ENCODE measurements at places on chromosomes 3 and 15.

GRCh38 chr15:38750786-38751185 is 186.2 kb upstream of the RASGRP1 start:
- no peak overlapping the region for H3K4me3 ChIP-seq
- DNase-seq, result no peak
- H3K36me3 ChIP-seq, result no peaks in the 10 kb centered on the region
- H3K27me3 ChIP-seq, result no peaks in the 10 kb centered on the region
- no peaks in the 10 kb centered on the region for H3K4me1 ChIP-seq
- H3K27ac ChIP-seq, result no peak overlapping the region

GRCh38 chr3:2823031-2823430 is 287.1 kb downstream of the IL5RA start:
- H3K27me3 ChIP-seq, result no peaks in the 10 kb centered on the region
- no peaks in the 10 kb centered on the region for H3K4me1 ChIP-seq
- DNase-seq, result peak; percentile 2
- no peak overlapping the region for H3K4me3 ChIP-seq
- no peaks in the 10 kb centered on the region for H3K36me3 ChIP-seq
- no peak overlapping the region for H3K27ac ChIP-seq

DNA sequence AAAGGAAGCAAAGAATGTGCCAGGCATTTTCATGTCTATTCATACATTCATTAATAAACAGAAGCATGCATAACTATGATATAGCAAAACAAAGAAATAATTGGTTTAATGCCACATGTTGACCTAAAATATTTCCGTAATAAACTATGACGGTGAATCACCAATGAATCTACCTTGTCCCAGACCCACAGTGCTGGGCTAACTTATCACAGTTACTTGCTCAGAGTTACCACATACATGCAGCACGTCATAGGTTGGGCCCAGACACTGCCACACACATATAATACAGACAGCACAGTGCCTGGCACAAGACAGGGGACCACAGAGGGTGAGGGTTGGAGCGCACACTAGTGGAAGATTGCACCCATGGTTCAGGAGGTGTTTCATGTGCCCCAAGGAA is 86.9 kb downstream of the ATP1B3 start:
- H3K27me3 ChIP-seq, result no peaks in the 10 kb centered on the region
- no peak for DNase-seq
- no peak overlapping the region for H3K4me3 ChIP-seq

DNA sequence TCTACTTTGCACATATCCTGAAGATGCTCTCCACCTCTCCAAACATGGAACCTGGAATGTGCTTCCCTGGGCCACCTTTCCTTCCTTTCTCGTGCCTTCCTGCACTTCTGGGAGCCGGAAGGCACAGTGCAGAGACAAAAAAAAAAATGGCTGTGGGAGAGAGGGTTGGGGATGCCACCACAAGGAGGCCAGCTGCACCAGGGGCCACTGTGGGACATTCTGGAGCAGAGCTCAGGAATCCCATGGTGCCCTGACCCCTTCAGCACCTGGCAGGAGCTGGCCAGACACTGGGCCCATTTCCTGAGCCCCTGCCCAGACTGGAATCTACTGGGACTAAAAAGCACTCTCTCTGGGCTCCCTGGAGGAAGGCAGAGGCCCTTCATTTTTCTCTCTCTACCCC is 7.9 kb upstream of the BCL2L10 start:
- H3K4me1 ChIP-seq, result no peaks in the 10 kb centered on the region
- no peaks in the 10 kb centered on the region for H3K27me3 ChIP-seq
- DNase-seq, result no peak
- H3K36me3 ChIP-seq, result no peaks in the 10 kb centered on the region
- H3K27ac ChIP-seq, result no peak overlapping the region
- H3K4me3 ChIP-seq, result no peak overlapping the region

DNA sequence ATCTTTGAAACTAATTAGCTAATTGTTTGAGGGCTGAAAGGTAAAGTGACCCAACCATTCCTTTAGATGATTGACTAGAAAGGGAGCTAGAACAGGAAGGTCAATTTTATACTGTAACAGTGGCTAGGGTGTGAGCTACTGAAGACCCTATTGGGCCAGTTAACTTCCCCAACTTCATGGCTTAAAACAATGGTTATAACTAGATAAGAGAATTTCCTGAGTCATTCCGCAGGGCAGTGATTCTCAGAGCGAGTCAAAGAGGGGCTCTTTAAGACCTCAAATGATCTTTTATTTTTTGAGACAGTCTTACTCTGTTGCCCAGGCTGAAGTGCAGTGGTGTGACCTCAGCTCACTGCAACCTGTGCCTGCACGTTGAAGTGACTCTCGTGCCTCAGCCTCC is 33.7 kb upstream of the TTBK2 start:
- no peaks in the 10 kb centered on the region for H3K27me3 ChIP-seq
- H3K36me3 ChIP-seq, result peaks cover 55% of the 10 kb centered on the region
- no peak for DNase-seq
- no peaks in the 10 kb centered on the region for H3K4me1 ChIP-seq
- H3K27ac ChIP-seq, result no peak overlapping the region

DNA sequence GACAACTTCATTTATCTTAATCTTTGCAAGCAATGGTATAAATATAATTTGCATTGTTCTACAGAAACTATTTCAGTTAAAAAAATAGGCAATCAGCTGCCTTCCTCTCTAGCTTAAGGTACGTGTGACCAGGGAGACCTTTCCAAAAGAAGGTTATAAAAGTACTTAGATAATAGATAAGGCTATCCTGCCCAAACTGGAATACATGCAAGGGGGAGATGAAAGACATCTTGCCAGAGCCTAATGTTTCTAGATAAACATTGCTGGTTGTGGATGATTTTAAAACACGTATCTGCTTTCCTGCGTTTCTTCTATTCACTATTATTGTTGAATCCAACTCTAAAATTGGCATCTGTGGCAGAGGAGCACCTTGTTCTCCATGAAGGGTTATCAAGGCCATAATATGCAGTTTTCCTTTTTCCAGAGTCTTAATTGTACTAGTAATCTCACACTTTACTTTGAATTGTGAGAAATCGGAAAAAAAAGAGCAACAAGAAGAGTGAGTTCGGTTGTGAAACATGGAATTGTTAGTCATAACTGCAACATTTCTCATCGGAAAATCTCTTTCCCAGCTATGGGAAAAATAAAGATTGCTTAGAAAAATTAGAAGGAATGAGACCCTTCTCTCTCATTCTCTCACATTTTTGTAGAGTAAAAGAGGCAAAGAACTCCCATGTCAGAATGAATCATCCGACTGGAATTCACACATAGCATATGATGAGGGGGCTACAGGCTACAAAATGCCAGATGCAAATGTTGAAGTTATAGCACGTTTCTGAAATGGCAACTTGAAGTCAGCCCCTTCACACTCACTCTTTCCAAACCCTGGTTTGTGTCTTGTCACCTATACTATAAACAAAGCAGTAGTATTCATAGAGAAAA is 936.1 kb upstream of the NR2F2 start:
- no peak for DNase-seq
- no peaks in the 10 kb centered on the region for H3K27me3 ChIP-seq
- H3K27ac ChIP-seq, result no peak overlapping the region

- peaks cover 25% of the 10 kb centered on the region for H3K4me1 ChIP-seq
- no peak overlapping the region for H3K4me3 ChIP-seq
- DNase-seq, result peak; percentile 86
- peak overlapping the region; percentile 85 for H3K27ac ChIP-seq
Observed at GRCh38 chr3:48034000-48034516, 17.8 kb upstream of the MAP4 start.

- no peak overlapping the region for H3K27ac ChIP-seq
- no peaks in the 10 kb centered on the region for H3K4me1 ChIP-seq
- H3K27me3 ChIP-seq, result no peaks in the 10 kb centered on the region
- H3K36me3 ChIP-seq, result peaks cover 2% of the 10 kb centered on the region
- no peak overlapping the region for H3K4me3 ChIP-seq
Observed at GRCh38 chr3:150635526-150635925, 32.4 kb downstream of the SELENOT start.

- H3K27me3 ChIP-seq, result peaks cover 100% of the 10 kb centered on the region
- peak overlapping the region; percentile 13 for H3K4me3 ChIP-seq
- H3K27ac ChIP-seq, result no peak overlapping the region
- H3K36me3 ChIP-seq, result no peaks in the 10 kb centered on the region
Observed at GRCh38 chr3:147410526-147411237, 1.5 kb downstream of the ZIC1 start.

DNA sequence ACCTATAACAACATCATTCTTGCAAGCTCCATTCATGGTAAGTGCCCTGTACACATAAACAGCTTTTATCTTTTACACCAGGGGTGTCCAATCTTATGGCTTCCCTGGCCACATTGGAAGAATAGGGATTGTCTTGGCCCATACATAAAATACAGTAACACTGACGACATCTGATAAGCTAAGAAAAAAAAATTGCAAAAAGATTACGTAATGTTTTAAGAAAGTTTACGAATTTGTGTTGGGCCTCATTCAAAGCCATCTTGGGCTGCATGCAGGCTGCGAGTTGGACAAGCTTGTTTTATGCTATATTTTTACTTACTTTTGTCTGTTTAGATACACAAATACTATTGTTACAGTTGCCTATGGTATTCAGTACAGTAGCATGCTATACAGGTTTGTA is 31.6 kb downstream of the ZNF654 start:
- no peaks in the 10 kb centered on the region for H3K27me3 ChIP-seq
- DNase-seq, result no peak
- peaks cover 19% of the 10 kb centered on the region for H3K36me3 ChIP-seq
- H3K27ac ChIP-seq, result no peak overlapping the region
- H3K4me1 ChIP-seq, result no peaks in the 10 kb centered on the region

DNA sequence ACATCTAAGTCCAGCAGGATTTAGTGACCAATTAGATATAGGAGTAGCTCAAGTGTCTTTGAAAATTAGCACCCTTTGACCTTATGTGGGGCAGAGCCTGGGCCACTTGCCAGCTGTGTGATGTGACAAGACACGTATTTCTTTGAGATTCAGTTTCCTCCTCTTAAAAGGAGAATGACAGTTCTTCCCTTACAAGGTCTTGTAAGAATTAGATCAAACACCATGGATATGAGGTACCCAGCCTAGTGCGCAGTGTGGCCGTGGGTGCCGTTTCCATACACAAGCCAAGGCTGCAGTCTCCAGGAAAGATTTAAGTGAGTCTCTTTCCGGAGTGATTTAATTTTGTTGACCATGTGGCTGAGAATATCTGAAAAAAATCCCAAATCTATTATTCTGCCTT is 46.3 kb downstream of the ARHGAP31 start:
- no peak for DNase-seq
- no peaks in the 10 kb centered on the region for H3K36me3 ChIP-seq
- H3K27ac ChIP-seq, result no peak overlapping the region
- H3K27me3 ChIP-seq, result no peaks in the 10 kb centered on the region
- H3K4me1 ChIP-seq, result peaks cover 25% of the 10 kb centered on the region

DNA sequence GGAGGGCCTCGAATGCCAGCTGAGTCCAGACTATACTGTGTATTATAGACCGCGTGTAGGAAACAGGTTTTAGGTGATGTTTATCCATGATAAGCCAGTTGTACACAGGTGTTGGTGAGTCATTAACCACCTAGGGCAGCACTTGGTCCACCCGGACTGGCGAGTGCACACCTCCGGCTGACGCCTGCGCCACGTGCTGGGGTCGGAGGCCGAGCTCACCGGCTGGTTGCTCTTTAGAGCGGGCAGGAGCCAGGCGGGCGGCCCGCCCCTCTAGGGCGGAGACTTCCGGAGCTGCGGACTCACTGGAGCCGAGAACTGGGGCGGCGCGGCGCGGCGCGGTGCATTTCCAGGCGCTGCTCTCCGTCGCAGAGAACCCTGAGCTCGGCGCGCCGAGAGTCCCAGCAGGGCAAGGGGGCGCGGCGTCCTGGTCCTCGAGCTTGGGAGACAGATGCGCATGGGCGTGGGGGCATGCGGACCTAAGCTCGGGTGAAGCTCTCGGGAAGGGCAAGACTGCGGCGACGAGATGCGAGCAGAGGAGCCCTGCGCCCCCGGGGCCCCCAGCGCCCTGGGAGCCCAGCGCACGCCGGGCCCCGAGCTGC is at the start of gene ESYT3:
ESYT3 (plus strand) TSS at position 341 of the 599 bp plus-strand sequence; CDS start at position 524, 183 bp downstream.
- H3K36me3 ChIP-seq, result no peaks in the 10 kb centered on the region
- no peak within 1 kb of the TSS for H3K27ac ChIP-seq
- DNase-seq, result peak; percentile 73
- H3K4me3 ChIP-seq, result peak within 1 kb of the TSS; percentile 39

GRCh38 chr15:58511599-58511987 is 79.8 kb downstream of the LIPC start:
- no peaks in the 10 kb centered on the region for H3K27me3 ChIP-seq
- no peak for DNase-seq
- no peaks in the 10 kb centered on the region for H3K36me3 ChIP-seq
- no peak overlapping the region for H3K4me3 ChIP-seq
- no peak overlapping the region for H3K27ac ChIP-seq
- no peaks in the 10 kb centered on the region for H3K4me1 ChIP-seq

- no peak for DNase-seq
- H3K4me3 ChIP-seq, result no peak overlapping the region
- no peaks in the 10 kb centered on the region for H3K4me1 ChIP-seq
- H3K27me3 ChIP-seq, result no peaks in the 10 kb centered on the region
- H3K36me3 ChIP-seq, result no peaks in the 10 kb centered on the region
Observed at GRCh38 chr15:98282656-98283332, 322.3 kb downstream of the ARRDC4 start.

DNA sequence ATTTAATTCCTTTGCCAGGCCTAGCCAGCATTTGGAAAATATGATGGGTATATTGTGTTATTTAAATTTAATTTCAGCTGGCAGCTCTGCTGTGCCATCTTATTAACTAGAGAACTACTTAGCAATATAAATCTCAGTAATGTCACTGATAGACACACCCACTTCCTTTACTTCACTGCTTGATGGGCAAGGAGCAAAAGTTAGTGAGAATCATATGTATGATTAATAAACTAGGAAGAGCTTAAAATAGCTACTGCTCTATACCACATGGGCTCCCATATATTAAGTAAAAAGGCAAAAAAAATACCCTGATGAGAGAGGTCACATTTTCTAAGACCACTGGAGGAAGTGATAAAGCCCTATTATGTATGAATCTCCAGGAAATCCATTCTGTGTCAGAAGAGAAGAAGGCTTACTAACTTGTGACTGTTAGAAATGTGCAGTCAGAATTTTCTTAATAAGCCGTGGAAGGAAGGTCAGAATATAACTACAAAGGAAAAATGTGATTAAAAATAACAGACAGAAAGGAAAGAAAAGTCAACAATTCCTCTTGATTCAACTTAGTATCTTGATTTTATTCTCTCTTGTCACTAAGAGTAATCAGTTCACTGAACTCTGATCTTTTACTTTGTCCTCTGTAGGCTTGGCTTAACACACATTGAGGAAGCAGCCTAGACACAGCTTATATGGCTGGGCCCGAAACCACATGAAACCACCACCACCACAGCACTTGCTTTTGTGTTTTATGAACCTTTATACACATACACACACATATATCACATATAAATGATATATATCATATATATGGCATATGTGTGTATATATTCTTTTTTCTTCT is 1233.9 kb upstream of the ALCAM start:
- no peaks in the 10 kb centered on the region for H3K27me3 ChIP-seq
- H3K36me3 ChIP-seq, result no peaks in the 10 kb centered on the region
- H3K4me3 ChIP-seq, result no peak overlapping the region

Data from cardiac muscle cell (in vitro differentiated cells and primary cell).